Heart left ventricle (tissue), 16 donors: ENCODE measurements at places on chromosomes 1 and 21.
A peak's percentile ranks its signal among the peaks of the same experiment; 100 is the strongest.

GRCh38 chr1:241532162-241532531 lies at the start of gene KMO:
Gene KMO, plus strand, starts transcription at chr1:241532378. Its CDS starts 67 bp downstream, at chr1:241532445.
- no peak for DNase-seq

- DNase-seq = no peak
Measured at GRCh38 chr1:211082824-211083223, 51.1 kb downstream of the KCNH1 start.

DNA sequence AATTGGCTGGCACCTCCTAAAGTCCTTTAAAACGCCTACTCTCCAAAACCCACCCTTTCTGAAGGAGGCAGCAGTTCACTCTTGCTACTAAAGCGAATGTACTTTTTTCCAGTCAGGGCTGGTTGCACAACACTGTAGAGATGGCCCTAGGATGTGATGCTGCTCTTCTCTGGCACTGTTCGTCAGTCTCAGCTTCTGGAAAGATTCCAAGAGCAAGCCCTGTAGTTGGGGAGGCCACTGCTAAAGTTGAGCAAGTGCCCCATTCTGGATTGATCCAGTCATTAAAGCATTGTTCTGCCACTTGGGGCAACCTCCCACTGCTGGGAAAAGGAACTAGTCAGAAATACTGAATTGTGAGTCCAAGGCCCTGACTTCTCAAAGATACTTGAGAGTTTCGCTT lies 28.5 kb upstream of the KCNQ4 start:
- no peak for DNase-seq

GRCh38 chr1:20725189-20726117 lies 7.0 kb downstream of the SH2D5 start:
- no peak for DNase-seq

DNA sequence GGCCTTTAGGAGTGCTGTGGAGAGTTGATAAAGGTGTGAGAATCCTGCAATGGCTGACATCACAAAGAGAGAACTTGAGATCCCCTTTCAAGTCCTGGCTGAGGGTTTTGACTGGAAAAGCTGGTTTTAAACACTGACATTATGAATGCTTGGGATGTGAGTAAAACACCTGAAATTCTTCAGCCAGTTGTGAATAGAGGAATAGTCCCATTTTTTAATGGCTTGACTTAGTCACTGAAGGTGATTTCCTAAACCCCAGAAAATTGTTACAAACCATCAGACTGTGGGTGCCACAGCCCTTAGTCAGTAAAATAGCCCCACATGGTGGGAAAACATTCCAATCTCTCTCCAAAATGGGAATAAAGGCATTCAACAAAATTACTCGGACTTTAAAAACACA lies 107.7 kb upstream of the LMO4 start:
- DNase-seq = no peak

GRCh38 chr1:118947003-118947765 lies 41.0 kb downstream of the TBX15 start:
- no peak for DNase-seq

DNA sequence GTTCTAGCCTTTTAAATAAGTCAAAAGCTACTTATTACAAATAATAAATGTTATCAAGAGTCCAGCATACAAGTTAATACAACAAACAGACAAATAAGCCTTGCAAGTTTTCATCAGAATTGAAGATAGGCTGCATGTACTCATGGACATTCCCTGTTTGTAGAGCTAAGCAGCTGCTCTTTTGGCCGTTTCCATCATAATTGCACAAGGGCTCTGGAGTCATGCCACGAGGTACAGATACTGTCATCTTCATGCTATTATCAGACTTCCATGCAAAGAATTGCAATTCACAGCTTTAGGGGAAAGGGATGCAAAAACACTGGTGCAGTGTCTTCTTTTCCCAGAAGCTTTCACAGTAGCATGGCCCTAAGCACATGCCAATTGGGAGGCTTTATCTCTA lies 52.8 kb upstream of the TBX15 start:
- peak; percentile 38 for DNase-seq

GRCh38 chr1:116820369-116820768 lies 66.1 kb downstream of the CD2 start:
- peak; percentile 41 for DNase-seq

- DNase-seq = no peak
Measured at GRCh38 chr1:72524021-72524420, 241.7 kb upstream of the NEGR1 start.

DNA sequence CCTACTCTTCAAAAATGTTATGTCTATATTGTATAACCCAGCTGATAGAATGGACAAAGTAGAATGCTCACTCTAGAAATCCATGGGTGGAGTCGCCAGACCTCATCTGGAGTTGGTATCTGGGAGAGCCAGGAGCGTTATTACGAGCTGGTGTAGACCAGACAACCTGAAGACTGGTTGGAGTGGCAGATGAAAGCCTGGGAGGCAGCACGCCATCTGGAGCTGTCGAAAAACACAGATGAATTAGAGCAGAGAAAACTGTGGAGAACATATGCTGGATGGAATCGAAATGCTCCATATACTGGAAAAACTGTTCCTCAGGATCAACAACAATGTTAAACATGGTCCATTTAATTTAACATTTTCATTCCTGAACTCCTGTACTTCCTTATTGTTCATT lies 333.6 kb downstream of the KCTD3 start:
- DNase-seq = no peak

DNA sequence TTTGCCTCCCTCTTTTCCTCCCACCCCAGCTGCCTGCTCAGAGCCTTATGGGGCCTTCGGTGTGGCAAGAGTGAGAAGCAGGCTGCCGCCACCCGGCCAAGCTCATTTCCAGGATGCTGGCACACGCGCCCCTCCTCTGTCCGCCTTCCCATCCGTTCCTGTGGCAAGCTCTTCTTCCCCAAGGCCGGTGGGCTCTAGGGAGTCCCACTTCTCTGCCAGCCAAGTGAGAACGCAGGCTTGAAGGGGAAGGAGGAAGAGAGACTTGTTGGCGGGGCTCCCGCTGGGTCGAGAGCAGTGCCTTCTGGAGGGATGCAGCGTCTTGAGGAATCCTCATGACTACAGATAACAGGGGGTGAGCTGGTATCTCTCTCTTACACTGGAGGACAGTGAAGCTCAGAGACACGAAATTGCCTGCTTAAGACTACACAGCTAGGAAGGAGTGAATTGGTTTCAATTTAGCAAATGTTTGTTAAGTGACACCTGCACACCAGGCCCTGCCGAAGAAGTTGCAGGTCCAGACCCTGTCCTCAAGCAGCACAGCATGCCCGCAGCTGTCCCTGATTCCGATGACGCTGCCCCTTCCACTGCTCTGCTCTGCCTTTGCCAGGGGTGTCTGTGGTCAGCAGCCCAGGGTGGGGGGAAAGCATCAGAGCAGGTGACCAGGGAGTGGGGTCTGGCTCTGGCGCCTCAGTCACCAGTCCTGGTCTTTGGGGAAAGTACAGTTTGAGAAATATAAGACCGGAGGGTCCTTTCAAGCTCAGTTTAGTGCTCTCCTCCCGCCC lies 40.1 kb upstream of the FOXO6 start:
- no peak for DNase-seq

DNA sequence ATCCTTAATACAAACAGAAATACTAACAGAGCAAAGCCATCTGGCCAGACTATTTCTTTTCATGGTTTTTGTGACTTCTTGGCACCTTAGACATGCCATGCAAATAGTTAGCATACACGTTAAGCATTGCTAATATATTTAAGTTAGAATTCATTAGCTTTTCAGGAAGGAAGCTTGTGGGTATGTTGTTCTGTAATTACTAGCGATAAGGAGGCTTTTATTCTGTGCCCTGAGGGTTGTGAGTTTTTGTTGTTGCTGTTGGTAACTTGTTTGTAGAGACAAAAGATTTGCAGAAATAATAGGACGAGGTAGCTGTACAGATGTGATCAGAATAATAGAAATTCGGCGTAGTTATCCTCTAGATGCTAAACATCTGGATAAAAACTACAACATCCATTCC lies 305.3 kb downstream of the TM2D1 start:
- DNase-seq = no peak

- no peak for DNase-seq
Measured at GRCh38 chr1:84506729-84507453, 510 bp upstream of the GNG5 start.
